SK-N-MC (cell line): ENCODE measurements at places on chromosomes 12 and 14.

DNA sequence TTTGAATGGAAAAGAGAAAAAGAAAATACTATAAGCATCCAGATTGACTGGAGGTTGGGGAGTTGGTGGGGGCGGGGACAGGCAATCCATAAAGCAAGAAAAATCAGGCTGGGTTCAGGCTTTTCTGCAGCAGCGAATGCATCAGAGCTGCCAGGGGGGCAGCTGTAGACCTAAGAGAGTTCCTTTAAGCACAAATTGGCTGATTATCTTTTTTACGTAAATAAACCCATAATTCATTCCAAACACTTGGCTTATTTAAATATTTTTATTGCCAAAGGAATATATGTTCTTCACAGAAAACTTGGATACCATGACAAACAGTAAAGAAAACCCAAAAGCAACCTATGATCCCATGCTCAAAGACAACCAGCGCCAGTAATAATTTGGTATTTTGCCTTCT, 10.2 kb downstream of the BDKRB2 start:
- no peak for DNase-seq

DNA sequence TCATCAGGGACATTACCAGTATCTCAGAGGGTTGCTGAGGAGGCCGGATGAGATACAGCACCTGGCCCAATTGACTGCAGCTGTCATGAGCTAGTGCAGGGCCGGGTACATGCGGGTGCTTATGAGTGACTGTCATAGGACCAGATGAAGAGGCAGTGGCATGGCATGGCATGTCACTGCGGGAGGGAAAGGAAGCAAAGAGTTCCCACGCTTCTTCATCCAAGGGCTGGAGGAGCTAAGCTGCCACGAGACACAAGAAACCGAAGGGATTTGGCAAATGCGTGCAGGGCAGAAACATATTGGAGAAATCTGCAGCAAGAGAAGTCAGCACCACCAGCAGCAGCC, 10.7 kb upstream of the GPX2 start:
- DNase-seq, result no peak

DNA sequence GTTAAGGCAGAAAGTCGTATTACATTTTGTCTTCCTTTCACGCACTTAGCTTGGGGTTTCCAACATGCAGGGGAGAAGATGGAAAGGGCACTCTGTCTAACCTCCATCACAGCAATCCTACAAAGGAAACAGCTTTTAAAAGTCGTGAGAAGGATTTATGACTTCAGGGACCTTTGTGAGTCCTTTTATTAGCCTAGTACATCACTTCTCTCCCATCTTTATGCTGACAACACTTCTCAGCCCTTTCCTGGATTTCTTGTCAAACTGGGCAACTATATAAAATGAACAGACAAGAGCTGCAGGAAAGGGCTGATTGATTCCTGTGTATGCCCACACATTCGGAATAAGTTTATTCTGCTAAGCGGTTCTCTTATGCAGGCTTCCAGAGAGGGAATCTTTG, 159.0 kb downstream of the DERA start:
- DNase-seq, result no peak

DNA sequence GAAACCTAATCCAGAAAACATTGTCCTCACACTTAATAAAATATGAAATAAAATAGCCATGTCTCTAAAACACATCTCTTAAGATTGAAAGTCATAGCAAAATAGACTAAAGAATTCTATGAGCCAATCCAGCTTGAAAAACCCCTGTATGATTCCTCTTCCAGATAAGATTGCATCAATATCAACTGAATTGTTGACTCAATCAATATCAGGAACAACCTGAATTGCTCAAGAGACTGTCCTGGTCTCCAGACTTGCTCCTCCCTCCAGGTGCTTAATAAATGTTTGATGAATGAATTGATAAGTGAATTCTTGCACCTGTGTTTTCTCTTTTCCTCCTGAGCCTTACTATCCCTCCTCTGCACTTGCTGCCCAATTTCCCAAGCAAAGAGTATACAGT, 162.1 kb downstream of the NTF3 start:
- DNase-seq, result no peak

GRCh38 chr12:2638273-2639019, 156.3 kb upstream of the FKBP4 start:
- no peak for DNase-seq

- no peak for DNase-seq
Measured at GRCh38 chr12:20368114-20368650, at the start of gene PDE3A. Gene PDE3A, plus strand, starts transcription at chr12:20368537. Its CDS starts 748 bp downstream, at chr12:20369285.

GRCh38 chr12:51132693-51133092, 40.2 kb downstream of the TFCP2 start:
- no peak for DNase-seq

- no peak for DNase-seq
Measured at GRCh38 chr12:127145929-127146789, 1120.8 kb upstream of the TMEM132C start.

DNA sequence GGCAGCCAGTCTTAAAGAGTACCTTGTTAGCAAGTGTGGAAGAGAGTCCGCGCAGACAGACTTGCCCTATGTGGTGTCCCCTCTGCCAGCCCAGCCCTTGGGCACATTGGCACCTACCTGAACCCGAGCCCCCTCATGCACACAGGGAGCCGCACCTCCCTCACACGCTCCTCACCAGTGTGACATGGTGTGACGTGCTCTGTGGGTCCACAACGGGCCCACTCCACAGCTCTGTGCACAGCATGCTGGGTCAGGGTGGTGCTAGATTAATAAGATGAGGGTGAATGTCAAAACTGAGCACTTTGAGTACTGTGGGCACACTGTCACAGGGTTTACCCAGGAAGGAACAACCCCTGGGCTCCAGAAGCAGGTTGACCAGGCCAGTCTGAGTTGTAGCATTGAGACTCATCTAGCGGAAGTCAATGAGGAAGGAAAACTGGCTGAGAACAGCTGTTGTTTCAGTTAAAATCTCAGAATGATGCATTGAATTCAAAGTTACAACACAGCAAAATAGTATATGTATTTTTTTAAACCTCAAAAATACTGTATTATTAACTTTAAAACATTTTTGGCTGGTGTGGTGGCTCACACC, 53.4 kb upstream of the AMN start:
- DNase-seq, result no peak

DNA sequence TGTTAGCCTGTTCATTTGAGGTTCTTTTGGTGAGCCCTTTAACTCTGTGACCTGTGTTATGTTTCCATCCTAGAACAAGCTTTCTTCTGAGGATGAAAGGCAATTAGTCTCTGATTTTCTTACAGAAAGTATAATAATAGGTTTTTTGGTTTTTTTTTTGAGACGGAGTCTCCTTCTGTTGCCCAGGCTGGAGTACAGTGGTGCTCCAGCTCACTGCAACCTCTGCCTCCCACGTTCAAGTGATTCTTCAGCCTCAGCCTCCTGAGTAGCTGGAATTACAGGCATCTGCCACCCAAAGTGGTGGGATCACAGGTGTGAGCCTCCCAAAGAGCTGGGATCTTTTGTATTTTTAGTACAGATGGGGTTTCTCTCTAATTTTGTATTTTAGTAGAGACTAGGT, 52.7 kb upstream of the SYNE2 start:
- DNase-seq, result no peak

DNA sequence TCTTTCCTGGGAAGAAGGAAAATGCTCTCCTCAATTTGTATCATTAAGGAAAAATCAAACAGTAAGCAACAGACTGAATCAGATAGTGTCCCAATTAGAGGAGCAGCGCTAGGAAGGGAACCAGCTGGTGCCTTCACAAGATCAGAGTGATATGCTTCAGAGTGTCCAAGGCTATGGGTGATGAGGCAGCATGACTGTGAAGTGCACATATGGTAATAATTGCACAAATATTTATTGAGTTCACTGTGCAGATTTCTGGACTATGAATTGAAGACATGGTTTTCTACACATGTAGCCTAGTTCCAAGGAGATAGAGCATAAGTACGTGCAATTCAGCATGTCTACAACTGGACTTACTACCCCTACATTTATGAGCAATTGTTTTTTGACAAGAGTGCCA, 78.8 kb upstream of the EVL start:
- no peak for DNase-seq

DNA sequence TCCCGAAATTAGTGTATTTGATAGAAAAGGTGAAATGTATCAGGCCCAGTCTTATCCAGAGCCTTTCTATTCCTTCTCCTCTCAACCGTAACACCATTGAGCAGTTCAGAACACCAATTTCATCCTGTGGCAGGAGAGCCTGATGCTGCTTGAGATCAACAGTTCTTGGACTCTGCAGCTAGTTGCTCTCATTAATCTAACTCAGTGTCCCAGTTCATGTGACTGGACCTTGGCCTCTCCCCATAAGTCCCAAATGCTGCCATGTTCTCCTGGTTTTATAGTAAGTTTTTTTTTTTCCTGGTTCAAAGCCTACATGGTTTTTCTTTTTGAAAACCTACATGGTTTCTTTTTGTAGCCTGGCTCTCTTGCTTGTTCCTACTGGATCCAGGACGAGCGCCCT, 293.9 kb downstream of the ITPR2 start:
- DNase-seq, result no peak

DNA sequence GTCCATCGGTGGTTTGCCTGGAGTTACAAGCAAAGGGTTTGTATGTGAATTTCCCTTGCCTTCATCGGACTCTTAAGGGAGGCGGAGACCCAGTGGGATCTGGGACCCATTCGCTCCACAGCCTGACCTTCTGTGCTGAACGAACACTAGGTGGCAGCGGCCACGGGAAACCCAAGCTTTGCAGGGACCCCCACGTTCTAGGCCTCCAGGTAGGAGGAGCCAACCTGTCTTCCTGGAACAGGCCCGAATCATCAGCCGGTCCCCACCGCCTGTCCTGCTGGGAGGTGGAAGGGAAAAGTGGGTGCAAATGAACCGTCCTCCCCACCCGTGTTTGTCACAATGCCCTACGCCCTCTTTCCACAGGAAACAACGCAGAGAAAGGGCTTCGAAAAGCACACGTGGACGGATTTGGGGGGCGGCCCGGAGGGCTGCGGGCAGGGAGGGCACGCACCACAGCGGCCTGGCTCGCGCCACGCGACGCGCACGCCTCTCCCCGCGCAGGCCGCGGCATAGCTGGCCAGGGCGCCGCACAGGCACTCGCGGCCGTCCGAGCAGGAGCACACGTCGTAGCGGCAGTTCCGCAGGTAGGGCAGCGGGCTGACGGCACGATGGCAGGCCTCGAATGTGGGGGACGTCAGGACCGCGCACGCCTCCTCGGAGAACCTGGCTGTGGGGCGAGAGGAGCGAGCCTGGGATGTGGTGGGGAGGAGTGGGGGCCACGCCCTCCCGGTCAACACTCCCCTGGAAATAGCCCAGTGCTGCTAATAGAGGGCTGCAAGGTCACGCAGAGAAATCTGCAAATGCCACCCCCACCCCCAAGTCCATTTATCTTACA, 67.8 kb downstream of the VWF start:
- DNase-seq, result no peak

- DNase-seq, result no peak
Measured at GRCh38 chr12:109716092-109716479, 2.5 kb downstream of the FAM222A start.

DNA sequence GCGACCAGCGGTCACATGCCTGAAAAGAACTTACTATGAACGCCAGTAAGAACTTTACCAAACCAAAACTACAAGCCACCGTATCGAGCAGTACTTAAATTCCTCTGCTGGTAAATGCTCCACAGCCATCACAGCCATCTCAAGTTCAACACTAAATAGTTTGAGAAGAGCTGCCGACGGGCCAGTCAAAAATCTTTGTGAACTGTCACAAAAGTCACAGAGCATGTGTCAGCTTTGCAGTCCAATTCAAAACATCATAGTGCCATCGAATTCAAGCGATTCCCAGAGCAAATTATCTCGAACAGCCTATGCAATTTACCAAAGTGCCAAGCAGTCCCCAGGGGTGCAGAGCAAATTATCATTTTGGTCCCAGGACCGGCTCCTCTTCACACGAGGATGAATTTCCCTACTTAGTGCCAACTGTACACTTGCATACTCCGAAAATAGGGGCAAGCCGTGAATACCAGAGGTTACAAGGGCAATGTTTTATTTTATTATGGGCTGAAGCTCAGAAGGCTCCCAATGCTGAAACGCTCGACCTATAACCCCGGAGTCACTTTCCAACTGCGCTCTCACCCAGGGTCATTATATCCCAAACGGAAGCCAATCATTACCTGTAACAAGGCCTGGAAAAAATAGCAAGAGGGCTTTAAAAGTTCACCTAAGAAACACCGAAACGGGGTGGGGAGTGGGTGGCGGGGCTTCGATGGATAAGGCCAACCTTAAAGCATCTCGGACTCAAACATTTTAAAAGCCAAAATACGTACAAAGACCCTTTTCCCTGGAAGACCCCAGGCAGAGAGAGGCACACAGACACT, 1.1 kb downstream of the LRP6 start:
- no peak for DNase-seq

- DNase-seq, result no peak
Measured at GRCh38 chr12:72366255-72366654, 94.1 kb downstream of the TRHDE start.
